Coronary artery (tissue), 2 donors: ENCODE measurements at places on chromosomes 7 and 10.

DNA sequence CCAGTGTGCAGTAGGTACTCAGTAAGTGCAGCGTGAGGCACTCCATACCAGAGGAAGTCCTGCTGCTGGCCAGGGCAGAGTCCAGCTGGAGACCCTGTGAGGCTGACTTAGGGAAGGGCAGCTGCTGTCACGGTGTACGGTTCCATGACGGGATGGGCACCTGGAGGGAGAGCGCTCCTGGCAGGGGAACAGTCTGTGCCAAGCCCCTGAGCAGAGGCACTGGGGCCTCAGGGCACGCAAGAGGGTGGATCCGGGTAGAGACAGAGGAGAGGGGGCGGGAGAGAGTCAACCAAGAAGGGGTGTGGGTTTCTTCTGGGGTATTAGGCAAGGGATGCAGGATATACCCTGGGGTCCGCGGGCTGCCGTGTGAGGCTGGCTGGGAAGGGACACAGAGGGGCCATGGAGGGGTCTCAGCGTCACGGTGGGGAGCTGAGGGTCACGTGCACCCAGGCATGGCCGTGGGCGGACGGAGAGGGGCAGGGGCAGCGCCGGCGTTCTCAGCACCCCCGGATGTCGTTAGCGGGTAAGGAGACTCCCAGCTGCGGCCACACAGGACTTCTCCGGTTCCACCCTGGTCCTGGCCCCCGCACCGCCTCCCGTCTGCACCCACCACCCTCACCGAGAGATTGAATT is 70.5 kb downstream of the MICALL2 start:
- DNase-seq = no peak

GRCh38 chr10:90642136-90642535 is 215.7 kb downstream of the HTR7 start:
- no peak for DNase-seq

DNA sequence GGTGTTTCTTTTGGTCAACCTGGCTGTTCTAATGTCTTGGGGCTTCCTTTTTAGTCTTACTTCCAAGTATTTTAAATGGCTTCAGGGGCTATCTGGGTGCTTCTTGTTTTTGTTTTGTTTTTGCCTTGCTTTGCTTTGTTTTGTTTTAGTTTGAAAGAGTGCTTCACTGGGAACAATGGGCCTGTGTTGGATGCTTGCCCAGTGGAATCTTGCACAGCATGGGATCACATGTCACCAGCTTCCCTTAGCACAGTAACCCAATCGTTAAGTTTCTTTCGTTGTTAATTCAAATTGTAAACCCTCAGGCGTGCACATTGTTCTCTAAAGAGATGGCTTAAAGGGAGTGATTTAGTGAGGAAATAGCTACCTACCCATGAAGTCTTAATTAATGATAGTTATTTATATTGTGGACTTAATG is 8.9 kb downstream of the COL17A1 start:
- no peak for DNase-seq

- no peak for DNase-seq
Measured at GRCh38 chr10:114303556-114303955, 64.5 kb downstream of the VWA2 start.

DNA sequence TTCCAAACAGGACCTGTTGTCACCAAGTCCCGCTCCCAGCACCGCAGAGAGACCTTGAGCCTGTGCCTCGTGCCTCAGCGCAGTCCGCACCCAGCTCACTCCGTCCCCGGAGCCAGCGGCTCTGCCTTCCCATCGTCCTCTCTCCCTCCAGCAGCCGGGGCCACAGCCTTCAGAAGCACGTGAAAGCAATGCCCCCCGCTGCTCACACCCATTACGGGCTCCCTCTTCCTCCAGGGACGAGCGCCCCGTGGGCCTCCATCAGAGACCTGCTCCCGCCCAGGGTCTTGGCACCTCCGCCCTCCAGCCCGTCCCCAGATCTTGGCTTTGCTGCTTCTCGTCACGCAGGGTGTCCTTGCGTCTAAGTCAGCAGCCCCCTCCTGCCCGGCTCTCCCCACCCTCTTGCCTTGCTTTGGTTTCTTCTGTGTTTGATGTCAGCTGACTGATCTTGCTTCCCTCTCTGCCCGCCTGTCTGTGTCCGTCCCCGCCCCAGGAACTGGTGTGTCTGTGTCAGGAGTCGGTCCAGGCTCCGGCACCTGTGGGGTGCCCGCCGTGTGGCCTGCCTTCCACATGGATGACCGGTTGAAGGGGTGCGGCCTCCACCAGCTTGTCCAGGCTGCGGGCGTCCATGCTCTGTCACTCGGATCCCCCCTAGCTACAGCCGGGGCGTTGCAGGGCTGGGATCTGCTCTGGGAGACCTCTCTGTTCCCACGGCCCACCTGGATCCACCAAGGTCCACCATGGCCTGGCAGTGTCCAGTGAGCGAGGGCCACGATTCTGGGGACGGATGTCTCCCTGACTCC is 61.9 kb downstream of the FOXL3 start:
- no peak for DNase-seq

DNA sequence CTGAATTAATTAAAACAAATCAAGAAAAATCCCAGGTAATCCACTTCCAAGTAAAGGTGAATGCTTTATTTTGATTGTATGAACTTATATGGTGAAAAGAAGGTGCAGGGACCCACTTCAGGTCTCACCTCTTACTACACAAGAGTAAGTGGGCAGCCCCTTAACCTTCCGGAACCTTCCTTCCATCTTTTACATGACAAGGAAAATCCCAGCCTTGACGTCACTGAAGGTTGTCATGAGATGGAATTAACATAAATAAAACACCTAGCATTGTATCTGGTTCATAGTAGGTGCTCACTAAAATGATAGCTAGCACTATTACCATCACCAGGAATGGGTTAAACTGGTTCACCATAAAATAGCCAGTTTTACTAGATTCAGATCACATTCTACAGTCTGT is 119.5 kb downstream of the ICA1 start:
- DNase-seq = no peak

DNA sequence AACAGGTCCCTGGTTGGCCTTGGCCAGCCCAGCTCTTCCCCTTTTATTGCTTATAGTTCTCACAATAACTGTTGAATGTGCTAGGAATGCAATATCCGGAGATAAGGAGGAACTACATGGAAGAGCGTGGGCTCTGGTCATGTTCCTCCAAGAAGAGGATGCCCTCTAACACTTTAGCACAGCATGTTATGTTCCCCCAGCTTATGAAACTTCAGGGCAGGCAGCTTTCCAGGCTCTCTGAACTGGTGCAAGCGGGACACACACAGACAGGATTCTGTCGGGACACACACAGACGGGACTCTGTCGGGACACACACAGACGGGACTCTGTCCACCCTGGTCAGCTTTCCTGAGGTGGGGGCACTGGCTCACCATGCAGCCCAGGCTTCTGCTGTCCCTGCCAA is 141.6 kb downstream of the PKD1L1 start:
- DNase-seq = no peak

DNA sequence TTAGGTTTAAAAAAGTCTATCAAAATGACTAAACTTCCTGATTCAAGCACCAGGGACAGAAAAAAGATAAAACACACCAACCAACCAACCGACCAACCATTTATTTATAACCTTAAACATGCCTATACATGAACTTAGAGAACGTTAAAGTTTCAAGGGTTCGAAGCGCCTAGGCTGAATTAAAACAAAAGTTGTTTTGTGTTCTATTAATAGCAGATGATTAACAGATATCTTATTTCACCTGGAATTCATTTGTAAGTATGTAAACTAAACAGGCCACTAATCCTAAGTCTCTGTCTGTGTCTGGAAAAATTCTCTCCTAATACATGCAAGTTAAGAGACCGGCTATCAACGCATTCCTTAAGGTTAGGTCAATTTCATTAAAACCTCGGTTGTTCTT is 1.4 kb downstream of the BAIAP2L1 start:
- no peak for DNase-seq

DNA sequence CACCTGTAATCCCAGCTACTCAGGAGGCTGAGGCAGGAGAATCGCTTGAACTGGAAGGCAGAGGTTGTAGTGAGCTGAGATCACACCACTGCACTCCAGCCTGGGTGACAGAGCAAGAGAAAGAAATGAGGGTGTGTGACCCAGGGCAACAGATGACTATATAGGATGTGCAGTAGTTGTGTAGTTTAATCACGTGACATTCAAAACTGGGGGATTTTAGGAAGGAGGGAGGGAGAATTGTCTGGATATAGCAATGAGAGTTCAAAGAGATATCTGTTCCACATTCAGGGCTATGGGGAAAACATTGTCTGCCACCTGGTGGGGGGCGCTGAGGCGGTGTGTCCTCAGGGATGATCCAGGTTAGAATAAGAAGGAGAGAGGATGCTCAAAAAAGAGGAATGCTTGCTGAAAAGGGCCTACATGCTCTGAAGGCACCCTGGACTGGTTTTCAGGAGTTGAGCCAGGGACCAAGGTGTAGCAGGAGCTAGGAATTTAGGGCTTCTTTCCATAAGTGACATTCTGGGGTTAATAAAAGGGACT is 7.8 kb upstream of the ZYX start:
- no peak for DNase-seq

DNA sequence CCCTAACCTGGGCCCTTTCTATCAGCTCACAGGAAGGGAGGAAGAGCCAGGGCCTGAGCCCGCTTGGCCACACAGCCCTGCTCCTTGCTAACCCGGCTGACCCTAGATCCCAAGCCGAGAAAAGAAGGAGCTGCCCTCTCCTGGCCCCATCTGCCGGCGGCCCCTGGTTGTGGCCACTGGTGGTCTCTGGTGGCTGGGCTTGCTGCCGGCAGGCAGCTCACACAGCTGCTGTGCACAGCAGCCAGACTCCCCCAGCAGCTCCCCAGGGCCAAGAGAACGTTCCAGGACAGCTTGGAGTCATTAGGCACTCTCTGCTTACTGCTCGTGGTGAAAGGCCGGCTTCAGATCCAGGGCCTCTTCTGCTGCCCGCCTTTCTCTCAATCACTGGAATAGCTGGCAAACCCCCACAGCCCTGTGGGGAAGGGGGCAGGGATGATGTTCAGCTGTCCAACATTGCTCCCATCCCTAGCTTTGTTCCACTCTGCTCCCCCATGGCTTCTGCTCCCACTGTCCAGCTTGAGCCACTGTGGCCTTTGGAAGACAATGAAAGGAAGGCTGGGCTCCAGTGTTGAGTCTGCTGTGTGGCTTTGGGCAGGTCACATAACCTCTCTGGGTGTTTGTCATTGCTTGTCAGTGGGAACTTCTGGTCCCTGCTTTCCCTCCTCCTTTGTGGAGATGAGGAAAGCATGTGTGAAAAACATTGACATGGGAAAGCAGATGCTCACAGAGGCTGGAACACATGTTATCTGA is 35.4 kb upstream of the COL13A1 start:
- no peak for DNase-seq

- DNase-seq = no peak
Measured at GRCh38 chr10:115063701-115064658, 29.2 kb upstream of the ATRNL1 start.
